ENCODE measurements at places on chromosomes 3 and 15.

- H3K36me3 ChIP-seq: no peaks in the 10 kb centered on the region
- H3K4me3 ChIP-seq: no peak overlapping the region
- H3K27me3 ChIP-seq: no peaks in the 10 kb centered on the region
- no peak for DNase-seq
- no peak overlapping the region for H3K27ac ChIP-seq
Observed at GRCh38 chr3:39350714-39351113, 21.2 kb downstream of the CCR8 start.

DNA sequence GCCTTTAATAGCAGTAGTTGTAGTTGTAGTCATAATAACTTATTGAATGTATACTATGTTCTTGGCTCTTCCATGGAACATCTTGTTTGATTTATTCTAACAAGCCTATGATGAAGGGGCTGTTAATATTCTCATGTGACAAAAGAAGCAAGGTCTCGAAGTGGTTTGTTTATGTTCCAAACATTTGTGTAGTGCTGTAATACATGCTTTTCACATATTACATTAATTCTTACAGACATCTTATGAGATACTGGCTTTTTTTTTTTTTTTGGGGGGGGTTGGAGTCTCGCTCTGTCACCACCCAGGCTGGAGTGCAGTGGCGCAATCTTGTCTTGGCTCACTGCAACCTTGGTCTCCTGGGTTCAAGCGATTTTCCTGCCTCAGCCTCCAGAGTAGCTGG lies 252.3 kb downstream of the PTPRG start:
- H3K36me3 ChIP-seq: no peaks in the 10 kb centered on the region
- no peak for DNase-seq
- H3K4me1 ChIP-seq: no peaks in the 10 kb centered on the region
- H3K27me3 ChIP-seq: no peaks in the 10 kb centered on the region

DNA sequence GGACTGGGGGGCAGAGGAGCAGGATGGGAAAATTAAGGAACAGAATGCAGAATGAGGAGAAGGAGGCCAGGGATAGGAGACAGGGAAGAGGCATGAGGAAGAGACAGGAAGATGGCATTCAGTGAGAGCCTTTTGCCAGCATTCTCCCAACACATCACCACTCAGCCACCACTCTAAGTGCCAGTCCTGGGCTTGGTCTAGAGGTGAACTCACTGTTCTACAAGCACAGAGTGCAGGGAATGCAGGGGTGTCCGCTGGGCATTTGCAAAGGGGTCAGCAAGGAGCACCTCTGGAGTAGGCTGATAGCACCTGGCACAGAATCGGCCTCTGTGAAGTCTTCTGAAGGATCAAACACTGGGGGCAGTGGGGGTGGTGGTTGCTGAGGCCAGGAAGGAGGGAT lies 14.6 kb upstream of the IGDCC3 start:
- H3K4me1 ChIP-seq: peaks cover 8% of the 10 kb centered on the region
- H3K27me3 ChIP-seq: peaks cover 44% of the 10 kb centered on the region
- no peaks in the 10 kb centered on the region for H3K36me3 ChIP-seq
- H3K4me3 ChIP-seq: no peak overlapping the region

- no peaks in the 10 kb centered on the region for H3K27me3 ChIP-seq
- no peaks in the 10 kb centered on the region for H3K36me3 ChIP-seq
- no peak for DNase-seq
- H3K4me1 ChIP-seq: peaks cover 28% of the 10 kb centered on the region
- no peak overlapping the region for H3K27ac ChIP-seq
- no peak overlapping the region for H3K4me3 ChIP-seq
Observed at GRCh38 chr3:42853056-42853455, 22.6 kb downstream of the CYP8B1 start.

GRCh38 chr3:81585056-81585455 lies 176.4 kb downstream of the GBE1 start:
- no peaks in the 10 kb centered on the region for H3K27me3 ChIP-seq
- DNase-seq: no peak
- no peaks in the 10 kb centered on the region for H3K4me1 ChIP-seq
- H3K4me3 ChIP-seq: no peak overlapping the region

DNA sequence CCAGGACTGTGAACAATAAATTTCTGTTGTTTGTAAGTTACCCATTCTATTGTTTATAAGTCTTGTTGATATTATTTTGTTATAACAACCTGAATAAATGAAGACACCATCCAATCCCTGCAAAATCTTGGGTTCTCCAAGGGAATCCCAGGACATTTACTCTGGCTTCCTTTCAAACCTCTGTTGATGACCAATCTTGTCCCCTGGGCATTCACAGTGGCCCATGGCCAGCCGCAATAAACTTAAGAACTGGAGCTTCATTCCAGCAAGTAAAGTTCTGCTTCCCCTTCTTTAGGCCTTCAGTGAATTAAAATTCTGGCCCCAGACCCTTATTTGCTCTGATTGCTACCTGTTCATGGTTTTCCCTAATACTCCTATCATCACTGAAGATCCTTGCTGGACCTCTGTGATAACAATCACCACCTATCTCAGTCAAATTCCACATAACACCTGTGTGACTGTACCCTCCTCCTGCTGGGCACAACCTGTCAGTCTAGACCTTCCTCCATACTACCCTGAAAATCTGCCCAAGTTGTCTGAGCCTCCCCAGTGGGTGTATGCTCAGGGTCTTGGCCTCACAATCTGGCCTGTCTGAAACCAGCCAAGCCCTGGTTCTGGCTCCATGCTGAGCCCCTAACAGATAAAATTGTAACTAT lies 153.1 kb downstream of the SEMA6D start:
- no peaks in the 10 kb centered on the region for H3K36me3 ChIP-seq
- no peak overlapping the region for H3K4me3 ChIP-seq
- H3K27me3 ChIP-seq: no peaks in the 10 kb centered on the region
- H3K4me1 ChIP-seq: no peaks in the 10 kb centered on the region

- no peak overlapping the region for H3K27ac ChIP-seq
- H3K4me3 ChIP-seq: no peak overlapping the region
- H3K4me1 ChIP-seq: peaks cover 3% of the 10 kb centered on the region
- H3K36me3 ChIP-seq: no peaks in the 10 kb centered on the region
Observed at GRCh38 chr3:133938770-133939462, 43.2 kb upstream of the RAB6B start.

- H3K27me3 ChIP-seq: no peaks in the 10 kb centered on the region
- H3K27ac ChIP-seq: no peak overlapping the region
- H3K4me3 ChIP-seq: no peak overlapping the region
- H3K4me1 ChIP-seq: peaks cover 8% of the 10 kb centered on the region
Observed at GRCh38 chr15:50257924-50258323, 7.6 kb downstream of the HDC start.

DNA sequence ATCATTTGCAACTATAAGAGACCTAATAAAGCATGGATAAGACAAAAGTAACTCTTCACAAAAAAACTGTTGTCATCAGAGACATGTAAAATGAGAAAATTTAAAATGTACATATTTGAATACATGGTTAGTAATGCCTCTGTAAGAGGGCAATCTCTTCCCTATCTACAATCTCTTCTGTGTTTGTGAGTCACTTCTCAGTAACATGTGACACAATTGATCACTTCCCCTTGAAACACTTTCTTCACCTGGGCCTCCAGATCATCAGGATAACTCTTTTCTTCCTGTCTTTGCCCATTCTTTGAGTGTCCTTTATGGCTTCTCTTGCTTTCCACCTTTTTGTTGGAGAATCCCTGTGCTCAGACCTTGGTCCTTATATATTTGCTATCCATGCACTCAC lies 50.4 kb downstream of the TFDP2 start:
- peaks cover 1% of the 10 kb centered on the region for H3K36me3 ChIP-seq
- H3K27me3 ChIP-seq: no peaks in the 10 kb centered on the region
- no peak for DNase-seq
- H3K27ac ChIP-seq: no peak overlapping the region
